ENCODE measurements at places on chromosomes 1 and 21.

GRCh38 chr1:110675060-110675791, 486 bp upstream of the KCNA3 start:
- DNase-seq = no peak

DNA sequence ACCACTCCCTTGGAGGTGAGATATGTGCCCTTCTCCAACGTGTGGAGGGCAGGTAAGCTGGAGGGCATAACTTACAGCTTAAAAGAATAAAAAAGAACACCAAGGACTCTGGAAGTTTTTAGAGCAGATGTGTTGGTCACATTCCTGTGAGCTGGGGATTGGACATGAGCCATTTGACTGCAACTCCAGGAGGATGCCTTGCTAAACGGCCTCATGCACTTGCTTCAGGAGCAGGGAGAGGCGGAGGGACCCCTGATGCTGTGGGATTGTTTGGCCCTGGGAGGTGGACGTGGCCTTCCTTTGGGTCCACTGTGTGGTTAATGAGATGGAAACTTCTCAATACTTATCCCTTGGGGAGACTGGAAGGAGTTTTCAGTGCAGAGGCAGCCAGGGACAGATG, 185.6 kb downstream of the RHOU start:
- no peak for DNase-seq

DNA sequence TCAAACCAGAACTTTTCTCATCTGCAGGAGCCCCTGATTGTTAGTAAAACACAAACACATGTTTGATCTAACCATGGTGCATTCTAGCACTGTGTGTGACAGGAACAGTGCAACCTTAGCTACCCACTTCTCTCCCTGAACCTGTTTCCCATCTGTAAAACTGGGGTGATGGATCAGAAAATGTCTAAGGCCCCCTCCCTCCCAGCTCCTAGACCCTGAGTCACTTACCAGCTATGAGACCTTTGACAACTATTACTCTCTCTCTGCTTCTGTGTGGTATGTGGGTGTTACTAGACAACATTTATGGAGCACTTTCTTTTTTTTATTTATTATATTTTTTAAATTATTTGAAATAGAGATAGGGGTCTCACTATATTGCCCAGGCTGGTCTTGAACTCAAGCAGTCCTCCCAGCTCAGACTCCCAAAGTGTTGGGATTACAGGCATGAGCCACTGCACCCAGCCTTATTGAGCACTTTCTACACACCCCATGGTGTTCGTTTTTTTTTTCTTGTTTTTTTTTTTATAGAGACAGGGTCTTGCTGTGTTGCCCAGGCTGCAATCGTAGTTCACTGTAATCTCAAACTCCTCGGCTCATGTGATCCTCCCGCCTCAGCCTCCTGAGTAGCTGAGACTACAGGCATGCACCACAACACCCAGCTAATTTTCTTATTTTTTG, 2.6 kb downstream of the INPP5B start:
- DNase-seq = no peak

- no peak for DNase-seq
Measured at GRCh38 chr21:36690628-36691554, 8.0 kb upstream of the SIM2 start.

Measured in DMS79 (cell line).